Mesendoderm (in vitro differentiated cells): ENCODE measurements at places on chromosomes 2 and 18.

- no peak for DNase-seq
Measured at GRCh38 chr2:88751768-88752167, 60.3 kb downstream of the RPIA start.

GRCh38 chr2:155485141-155485842 lies 786.8 kb downstream of the KCNJ3 start:
- no peak for DNase-seq

DNA sequence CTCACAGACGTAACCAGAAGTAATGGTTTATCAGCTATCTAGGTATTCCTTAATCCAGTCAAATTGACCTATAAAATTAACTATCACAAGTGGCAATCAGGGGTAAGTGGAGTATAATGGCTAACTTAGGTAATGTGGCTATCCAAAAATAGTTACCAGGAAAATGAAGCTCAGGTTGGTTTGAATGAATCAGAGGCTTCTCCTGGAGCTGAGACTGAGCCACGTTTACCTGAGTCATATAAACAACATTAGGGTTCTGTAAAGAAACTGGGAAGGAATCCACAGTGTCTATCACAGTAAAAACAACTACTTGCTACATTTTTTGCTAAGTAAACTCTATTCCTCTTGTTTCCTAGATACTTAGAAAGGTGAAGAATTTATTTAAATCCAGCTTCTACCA lies 236.0 kb upstream of the SPHKAP start:
- DNase-seq, result no peak

DNA sequence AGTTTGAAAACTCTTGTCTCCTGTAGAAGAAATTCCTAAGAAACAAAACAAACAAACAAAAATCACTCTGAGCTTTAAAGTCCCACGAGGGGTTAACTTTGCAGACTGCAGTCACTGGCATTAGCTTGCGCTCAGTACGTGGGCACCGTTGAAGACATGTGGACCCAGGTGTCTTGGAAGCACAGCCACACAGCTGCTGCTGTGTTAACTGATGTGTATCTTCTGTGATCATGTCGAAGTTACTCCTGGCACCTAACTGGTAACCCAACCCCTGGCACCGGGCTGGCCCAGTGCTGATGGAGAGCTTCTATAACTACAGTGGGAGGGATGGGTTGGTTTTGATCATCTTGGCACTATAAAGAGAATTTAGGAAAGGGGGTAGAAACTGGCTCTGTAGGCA lies 51.6 kb upstream of the FHL2 start:
- DNase-seq, result no peak

DNA sequence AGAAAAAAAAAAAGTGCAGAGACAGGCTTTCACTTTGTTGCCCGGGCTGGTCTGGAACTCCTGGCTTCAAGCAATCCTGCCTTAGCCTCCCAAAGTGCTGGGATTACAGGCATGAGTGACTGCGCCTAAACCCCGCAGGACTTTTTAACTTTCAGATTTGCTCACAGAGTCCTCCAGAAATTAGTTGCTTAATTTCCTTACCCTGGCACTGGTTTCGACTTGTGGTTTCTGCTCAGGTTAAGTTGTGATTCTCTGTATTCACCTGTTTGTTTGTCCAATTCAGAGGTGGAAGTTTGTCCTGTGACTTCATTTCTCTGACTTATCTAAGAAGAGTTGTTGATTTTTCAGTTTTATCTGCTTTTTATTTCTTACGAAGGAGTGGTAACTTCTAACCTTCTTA lies 238.1 kb downstream of the TMEM182 start:
- no peak for DNase-seq

DNA sequence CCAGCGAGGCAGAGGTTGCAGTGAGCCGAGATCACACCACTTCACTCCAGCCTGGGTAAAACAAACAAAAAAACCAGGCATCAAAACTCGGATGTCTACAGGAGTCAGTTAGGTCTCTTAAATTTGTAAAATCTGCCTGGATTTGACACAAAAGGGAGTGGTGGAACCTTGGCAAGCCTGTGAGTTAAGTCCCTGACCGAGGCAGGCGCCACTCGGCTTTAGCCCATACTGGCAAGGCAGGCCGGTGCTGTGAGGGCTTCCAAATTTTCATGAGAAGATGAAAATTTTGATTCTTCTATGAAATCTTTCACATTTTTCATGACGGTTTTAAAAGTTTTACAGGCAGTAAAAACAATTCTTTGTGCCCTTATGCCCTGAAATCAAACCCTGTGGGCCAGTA lies 165.8 kb downstream of the FMNL2 start:
- DNase-seq, result no peak

DNA sequence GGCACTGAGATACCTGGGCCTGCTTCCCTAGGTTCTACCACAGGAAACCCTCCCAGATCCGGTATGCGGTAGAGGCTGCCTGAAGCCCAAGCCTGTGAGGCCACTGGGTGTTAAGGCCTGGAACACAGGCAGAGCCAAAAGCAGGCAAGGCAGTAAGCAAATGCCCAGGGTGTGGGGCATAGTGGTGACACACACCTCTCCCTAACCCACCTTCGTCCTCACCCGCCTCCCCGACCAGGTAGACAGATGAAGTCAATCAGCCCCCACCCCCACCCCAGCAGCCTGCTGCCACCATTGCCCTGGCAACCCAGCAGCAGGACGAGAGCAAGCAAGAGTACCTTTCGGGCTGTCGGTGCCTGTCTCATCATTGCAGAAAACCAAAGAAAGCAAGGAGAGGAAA lies 6.1 kb downstream of the DCTN1 start:
- peak; percentile 50 for DNase-seq

GRCh38 chr2:209682646-209683045 lies 89.0 kb upstream of the UNC80 start:
- no peak for DNase-seq

DNA sequence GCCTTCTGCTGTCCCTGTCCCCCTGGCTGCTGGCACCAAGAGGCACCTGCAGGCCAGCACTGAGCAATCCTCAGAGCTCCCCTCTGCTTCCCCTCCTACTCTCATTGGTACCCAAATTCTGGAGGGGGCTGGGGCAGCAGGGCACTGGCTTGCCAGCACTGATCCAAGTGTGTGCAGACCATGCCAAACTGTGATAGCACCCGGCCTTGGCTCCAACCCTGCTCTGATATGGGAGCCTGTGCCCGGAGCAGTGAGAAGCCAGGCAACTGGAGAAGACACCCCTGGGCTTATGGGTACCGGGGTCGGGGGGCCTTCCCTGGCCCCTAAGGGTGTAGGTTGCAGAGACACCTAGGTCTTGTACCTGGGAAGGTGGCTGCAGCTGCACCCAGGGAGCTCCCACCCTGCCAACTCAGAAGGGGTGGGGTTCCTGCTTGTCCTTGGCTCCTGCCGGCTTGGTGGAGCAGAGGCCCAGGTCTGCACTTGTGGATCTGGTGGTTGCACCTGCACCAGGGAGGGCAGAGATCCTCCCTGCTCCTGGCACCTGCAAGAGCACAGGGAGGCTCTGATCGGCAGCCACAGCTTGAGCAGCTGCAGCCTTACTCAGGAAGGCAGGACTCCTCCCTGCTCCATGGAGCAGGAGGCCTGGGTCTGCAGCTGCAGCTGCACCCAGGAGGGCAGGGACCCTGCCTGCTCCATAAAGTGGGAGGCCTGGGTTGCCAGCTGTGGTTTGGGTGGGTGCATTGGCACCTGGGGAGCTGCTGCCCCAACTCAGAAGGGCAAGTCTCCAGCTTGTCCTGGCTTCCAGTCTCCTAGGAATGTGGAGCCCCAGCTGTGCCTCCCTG lies 96.3 kb downstream of the BCL2L11 start:
- no peak for DNase-seq

DNA sequence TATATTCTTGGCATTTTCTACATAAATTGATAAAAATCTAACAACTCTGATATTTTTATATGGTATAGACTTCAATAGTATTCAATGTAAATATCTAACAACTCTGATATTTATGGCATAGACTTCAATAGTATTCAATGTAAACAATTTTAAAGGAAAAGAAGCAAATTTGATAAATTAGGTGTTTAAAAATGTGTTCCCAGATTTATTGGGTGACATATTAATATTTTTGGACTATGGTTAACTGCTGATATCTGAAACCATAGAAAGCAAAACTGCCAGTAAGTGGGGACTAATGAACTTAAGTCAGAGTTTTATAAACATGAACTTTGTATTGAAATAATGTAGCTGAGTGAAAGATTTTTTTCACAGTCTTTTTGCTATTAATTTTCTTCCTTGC lies 1576.0 kb upstream of the DDX18 start:
- no peak for DNase-seq

DNA sequence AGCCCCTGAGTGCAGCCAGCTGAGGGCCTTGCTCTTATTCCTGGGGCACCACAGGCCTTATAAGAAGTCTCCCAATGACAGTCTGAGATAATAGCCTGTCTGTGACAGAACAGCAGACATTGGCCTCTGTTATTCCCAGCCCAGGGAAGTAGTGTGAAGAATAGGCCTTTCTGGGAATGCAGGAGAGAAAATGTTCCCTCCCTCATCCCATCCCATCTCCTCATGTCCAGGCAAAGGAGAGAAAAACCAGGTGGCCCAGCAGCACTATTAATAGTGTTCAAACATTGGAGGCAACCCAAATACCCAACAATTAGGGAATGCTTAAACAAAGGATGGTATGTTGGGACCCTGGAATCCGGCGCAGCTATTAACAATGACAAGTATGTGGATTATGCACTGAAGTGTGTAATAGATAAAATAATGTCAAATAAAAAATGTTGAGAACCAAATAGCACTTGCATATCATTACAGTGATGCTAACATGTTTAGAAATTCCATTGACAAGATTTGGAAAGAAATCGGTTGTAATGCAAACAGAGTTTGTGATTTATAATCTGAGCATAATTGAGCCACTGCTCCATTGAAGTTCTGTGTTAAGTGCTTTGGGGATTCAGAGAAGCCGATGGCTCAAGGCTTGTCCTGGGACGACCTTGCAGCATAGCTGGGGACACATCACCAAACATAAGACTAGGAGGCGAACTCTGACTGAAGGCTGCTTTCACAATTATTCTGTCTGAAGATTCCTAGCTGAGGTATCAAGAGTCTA lies 69.3 kb downstream of the LBH start:
- no peak for DNase-seq

- no peak for DNase-seq
Measured at GRCh38 chr2:96118698-96119388, 2.5 kb upstream of the ADRA2B start.

GRCh38 chr2:139055202-139055601 lies 275.0 kb upstream of the NXPH2 start:
- no peak for DNase-seq

GRCh38 chr2:120809609-120810440 lies 74.2 kb downstream of the GLI2 start:
- DNase-seq, result no peak

- DNase-seq, result no peak
Measured at GRCh38 chr18:14117606-14118005, 14.6 kb downstream of the ZNF519 start.

- no peak for DNase-seq
Measured at GRCh38 chr2:37897511-37897910, 27.6 kb upstream of the RMDN2 start.

DNA sequence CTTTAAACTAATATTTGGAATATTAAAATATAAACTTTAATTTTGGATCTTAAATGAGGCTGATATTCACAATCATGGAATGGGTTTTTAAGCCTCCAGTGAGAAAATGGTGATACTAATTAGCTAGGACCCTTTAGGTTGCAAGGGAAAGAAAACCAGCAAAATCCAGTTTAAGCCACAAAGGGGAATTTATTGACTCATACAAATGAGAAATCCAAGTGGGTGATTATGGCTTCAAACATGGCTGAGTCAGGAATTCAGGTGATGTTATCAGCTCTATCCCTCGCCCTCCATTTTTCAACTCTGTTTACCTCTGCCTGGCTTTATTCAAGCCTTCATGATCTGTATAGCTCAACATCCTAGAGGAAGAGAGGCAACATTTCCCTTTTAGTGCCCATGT lies 75.3 kb upstream of the DLX2 start:
- DNase-seq, result peak; percentile 7

- DNase-seq, result peak; percentile 20
Measured at GRCh38 chr2:108535357-108535631, 1.0 kb downstream of the LIMS1 start.

DNA sequence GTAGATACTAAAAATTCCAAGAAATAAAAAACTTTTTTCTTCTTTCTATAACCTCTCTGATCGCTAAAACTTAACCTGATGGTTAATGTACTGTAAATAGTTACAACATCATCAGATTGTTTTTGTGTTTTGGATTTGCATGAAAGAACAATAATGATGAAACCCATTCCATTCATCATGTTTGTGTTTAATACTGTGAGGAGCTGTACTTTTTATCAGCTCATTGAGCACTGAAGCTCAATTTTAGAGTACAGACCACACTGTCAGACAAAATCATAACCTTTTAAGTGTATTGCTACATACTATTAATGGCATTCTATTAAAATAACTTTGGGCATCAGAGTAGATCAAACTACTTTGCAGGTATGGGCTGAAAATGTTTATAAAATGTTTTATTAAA lies 14.8 kb upstream of the BBS5 start:
- DNase-seq, result no peak

DNA sequence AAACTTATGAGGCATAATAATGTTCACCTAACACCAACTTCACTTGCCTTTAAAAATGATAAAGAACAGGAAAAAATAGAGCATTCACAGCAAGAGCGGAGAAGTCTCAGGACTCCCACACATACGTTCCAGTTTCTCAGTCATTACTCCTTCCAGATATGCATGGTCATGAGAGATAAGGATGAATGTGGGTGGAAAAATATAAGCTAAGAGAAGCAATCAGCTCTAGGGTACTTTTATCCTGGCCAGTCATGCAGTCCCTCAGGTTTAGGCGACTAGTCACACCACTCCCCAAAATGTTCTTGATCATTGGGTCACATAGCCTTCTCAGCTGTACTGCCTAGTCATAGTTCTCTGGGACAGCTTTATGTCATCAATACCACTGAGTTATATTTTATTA lies 29.2 kb upstream of the CCDC178 start:
- no peak for DNase-seq

DNA sequence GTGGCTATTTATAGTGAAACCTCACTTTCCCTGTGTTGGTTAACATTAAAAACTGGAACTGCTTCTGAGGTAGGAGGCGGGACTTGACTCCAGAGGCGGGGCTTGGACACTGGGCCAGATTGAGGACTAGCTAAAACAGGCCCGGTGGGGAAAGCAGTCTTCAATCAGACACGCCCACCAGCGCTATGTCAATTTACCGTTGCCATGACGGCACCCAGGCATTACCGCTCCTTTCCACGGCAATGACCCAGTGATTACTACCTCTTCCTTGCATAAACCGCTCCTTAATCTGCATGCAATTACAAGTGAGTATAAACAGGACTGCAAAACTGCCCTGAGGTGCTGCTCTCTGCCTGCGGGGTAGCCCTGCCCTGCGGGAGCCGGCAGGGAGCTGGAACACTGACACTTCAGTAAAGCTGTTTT lies 35.3 kb downstream of the LRRFIP1 start:
- DNase-seq, result peak; percentile 99
